ENCODE measurements at places on chromosomes 5 and 9.

GRCh38 chr9:129344641-129345495, 166.8 kb upstream of the IER5L start:
- no peak for DNase-seq

GRCh38 chr5:128376577-128376976, 161.5 kb downstream of the FBN2 start:
- DNase-seq, result no peak

- no peak for DNase-seq
These were observed 400.9 kb downstream of the LRRC70 start for GRCh38 chr5:62979472-62979871.

GRCh38 chr5:66247176-66247960, 103.3 kb downstream of the SREK1 start:
- no peak for DNase-seq

GRCh38 chr5:72144762-72145161, 37.5 kb downstream of the MAP1B start:
- DNase-seq, result no peak

GRCh38 chr5:34034534-34035327, 8.3 kb downstream of the C1QTNF3 start:
- DNase-seq, result no peak
